Aorta (tissue), 5 donors: ENCODE measurements at places on chromosomes 16 and 17.

DNA sequence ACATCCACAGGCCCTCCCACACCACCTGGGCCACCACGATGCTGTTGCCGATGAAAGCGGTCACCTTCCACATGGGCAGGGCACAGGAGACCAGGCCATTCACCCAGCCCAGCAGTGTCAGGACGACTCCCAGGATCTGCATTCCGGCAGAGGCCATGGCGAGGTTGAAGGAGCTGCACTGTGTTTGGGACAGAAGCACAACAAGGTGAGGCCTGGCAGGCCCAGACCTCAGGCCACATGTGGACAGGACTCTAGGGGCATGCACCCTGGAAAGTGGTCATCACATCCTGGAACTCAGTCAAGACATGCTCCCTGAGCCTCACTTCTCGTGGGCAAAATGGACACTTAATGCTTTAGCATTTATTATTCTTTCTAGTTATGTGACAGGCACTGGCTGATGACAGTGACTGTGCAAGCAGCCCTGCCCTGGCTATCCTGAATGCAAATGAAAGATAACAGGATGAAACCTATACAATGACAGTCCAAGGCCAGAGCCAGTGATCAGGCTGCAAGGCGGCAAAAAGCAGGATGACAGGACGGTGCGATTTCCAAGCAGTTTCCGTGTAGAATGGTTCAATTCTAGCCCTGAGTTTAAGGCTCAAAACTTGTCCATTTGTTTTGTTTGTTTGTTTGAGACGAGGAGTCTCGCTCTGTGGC, 2.0 kb downstream of the CLDN6 start:
- no peak for DNase-seq

DNA sequence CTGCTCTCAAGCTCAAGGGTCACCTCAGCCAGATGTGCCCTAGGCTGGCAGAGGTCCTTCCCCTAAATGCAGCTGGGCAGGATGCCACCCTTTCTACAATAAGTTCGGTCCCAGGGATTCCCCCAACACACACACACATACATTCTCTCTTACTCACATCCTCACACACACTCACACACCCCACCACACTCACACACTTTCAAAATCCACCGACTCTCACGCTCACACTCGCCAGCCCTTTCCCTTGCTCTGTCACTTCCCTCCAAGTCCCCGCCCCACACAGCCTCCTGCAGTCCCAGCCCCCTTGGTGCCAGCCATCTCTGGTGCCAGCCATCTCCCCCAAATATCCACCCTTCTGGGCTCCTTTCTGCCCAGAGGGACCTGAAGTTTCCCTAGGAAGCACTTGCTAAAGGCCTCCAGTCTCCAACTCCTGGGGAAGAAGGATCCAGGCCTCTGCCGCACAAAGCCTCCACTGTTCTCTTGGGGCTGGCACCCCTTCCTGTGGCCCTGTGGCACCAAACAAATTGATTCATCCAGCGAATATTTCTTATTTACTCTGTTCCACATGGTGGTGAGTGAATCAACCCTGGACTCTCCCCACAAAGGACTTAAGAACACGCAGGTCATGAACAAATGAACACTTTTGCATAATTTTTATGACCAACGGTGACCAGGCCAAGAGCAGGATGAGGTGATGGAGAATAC, 3.8 kb upstream of the USP36 start:
- DNase-seq: peak; percentile 59

- DNase-seq: no peak
Observed at GRCh38 chr17:74369221-74369620, 1.9 kb downstream of the GPR142 start.

DNA sequence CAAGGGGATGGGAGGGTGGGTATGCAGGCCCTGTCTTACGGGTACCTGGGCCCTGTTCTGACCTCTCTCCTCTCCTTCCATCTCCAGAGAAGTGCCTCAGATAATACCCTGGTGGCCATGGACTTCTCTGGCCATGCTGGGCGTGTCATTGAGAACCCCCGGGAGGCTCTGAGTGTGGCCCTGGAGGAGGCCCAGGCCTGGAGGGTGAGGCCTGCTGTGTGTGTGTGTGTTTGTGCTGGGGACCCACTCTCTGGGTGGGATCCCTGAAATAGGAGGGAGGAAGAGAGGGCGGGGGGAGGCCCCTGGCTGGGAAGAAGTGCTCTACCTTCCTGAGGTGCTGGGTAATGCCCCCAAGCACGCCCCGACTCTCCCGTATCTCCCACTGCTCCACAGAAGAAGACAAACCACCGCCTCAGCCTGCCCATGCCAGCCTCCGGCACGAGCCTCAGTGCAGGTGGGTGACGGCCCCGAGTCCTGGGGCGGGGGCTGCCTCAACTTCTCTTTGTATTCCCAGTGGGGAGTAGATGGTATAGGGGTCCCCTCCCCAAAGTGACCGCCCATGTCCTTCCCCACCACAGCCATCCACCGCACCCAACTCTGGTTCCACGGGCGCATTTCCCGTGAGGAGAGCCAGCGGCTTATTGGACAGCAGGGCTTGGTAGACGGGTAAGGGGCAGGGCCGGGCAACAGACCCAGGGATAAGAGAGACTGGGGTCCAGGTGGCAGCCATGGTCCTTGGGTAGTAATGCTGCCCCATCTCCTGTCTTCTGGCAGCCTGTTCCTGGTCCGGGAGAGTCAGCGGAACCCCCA, 7.8 kb downstream of the GRB7 start:
- DNase-seq: peak; percentile 39

DNA sequence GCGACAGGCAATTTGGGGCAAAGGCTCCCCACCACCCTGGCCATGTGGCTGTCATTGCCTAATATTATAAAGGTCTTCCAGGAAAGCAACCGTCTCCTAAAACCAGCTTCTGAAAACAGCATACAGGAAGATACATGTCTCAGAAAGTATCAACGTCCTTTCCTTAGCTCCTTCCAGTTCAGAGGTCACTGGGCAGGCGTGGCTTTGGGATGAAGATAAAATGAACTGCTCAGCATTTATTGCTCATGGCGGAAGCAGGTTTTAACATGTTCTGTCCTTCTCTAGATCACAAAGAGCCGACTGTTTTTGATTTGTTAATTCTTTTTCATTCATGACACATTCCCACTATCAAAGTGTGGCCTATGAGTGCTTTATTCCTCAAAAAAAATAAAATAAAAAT, 8.0 kb downstream of the CFAP20 start:
- no peak for DNase-seq

DNA sequence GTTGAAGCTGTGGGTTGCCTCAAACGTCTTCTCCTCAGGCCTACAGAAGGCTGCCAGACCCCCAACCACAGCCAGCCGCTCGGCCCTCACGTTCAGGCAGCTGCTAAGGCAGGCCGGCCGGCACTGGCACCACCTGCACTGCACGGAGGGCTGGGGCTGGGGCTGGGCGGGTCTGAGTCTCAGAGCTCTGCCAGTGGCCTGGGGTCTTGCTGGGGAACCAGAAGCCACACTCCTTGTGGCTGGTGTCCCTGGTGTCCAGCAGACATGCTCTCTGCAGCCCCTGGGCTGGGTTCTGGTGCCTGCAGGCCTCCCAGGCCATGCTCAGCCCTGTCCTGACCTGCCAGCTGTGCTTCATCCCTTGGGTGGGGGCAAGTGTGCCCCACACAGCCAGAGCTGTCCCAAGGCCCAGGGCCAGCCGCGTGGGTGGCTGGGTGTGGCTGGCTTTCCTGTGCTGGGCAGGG, 42.0 kb downstream of the BAHCC1 start:
- DNase-seq: no peak

DNA sequence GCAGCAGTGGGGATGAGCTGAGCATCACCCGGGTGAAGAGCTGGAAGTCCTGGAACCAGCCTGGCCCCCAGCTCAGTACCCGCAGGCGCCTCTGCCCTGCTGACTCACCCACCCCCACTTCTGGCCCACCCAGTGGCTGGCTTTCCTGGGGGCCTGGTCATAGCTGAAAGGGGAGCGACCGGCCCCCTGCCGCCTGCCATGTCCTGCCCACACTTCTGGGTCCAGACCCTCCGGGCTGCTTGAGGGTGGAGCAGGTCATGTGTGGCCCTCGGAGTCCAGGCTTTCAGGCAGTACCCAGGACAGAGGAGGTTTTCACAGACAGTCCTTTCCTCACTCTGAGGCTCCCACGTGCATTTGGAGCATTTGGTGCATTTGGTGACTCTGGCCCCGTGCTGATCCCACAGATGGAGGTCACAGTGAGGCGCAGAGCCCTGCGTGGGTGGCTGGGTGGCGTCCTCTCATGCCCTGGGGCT, 7.1 kb upstream of the PIEZO1 start:
- DNase-seq: no peak

DNA sequence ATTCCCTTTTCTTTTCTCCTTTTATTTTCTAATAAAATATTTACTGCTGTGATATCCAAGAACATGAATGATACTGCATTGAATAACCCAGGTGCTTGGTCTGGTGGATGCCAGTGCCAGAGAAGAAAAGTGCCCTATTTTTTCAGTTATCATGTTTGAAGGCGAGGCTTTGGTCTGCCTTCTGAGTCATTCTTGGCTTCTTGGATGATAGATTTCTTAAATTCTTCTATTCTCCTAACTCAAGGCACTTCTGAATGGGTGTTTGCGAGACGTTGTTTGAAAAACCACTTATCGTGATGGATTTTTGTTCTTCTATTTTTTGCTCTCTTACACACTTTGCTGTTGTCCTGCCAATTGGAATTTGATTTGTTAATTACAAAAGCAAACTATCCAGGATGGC, 66.7 kb downstream of the FTO start:
- no peak for DNase-seq

DNA sequence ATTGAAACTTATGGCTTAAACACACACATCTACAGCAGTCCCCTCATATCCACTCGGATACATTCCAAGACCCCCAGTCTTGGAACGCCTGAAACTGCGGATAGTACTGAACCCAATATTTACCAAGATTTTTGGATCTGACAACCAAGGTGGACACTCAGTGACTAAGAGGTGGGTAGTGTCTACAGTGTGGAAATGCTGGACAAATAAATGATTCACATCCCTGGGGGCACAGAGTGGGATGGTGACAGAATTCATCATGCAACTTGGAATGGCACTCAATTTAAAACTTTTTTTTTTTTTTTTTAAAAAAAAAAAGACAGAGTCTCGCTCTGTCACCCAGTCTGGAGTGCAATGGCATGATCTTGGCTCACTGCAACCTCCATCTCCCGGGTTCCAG, 54.2 kb upstream of the TRAP1 start:
- no peak for DNase-seq
